ENCODE measurements at places on chromosomes 2 and 18.
A peak's percentile ranks its signal among the peaks of the same experiment; 100 is the strongest.

DNA sequence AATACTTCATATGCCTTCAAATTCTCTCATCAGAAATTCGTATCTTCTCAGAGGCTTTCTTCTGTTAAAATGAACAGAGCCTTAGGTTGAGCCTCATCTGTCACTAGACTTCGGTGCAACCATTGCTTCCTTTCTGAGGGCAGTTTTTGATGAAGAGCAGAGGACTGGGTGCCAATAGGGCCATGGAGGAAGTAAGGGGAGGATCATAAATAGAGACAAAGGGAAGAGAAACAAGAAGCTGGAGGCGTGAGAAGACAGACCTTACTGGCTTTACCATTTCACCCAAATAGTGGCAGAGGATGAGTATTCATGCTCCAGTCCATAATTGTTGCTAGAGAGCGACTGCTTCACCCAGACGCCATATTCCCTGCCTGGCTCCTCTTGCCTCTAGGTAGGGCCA lies 215.6 kb upstream of the PKDCC start:
- H3K27ac ChIP-seq: no peak overlapping the region
- H3K36me3 ChIP-seq: no peaks in the 10 kb centered on the region
- H3K27me3 ChIP-seq: peaks cover 9% of the 10 kb centered on the region

DNA sequence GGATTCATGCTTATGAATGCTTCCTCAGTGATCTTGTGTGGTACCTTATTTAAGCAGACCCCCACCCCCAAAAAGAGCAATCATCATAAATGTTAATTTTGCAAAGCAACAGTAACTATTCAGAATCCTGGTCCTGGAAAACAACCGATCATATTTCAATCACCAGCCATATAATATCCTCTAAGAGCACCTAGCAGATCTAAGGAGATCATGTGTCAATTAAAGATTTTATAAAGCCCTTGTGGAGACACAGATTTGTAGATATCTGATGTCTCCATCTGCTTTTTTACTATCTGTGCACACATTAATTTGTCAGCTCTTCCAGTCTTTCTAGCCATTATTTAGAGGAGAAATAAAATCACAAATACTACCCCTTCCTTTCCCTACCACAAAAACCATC lies 423.7 kb downstream of the TGIF1 start:
- no peaks in the 10 kb centered on the region for H3K36me3 ChIP-seq
- H3K4me1 ChIP-seq: no peaks in the 10 kb centered on the region
- H3K27ac ChIP-seq: no peak overlapping the region
- no peak for DNase-seq

DNA sequence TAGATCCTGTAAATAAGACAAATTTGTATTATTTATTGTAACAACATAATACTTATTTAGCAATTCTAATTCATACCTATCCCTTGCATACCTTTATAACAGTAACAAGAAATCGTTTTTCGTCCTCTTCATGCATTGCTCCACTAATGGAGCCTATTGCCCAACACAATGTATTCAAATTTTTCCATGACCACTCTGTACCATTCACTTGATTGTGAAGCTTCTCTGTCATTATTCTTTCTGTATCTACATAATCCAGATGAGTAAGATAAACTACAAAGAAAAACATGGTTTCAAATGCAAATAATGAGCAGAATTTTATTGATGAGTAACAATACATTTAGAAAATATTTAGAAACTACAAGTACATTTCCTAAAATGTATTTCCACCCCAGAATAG lies 21.6 kb upstream of the USP34 start:
- H3K4me1 ChIP-seq: peaks cover 17% of the 10 kb centered on the region
- no peak overlapping the region for H3K27ac ChIP-seq
- no peak overlapping the region for H3K4me3 ChIP-seq
- peaks cover 73% of the 10 kb centered on the region for H3K36me3 ChIP-seq
- H3K27me3 ChIP-seq: no peaks in the 10 kb centered on the region
- DNase-seq: no peak

DNA sequence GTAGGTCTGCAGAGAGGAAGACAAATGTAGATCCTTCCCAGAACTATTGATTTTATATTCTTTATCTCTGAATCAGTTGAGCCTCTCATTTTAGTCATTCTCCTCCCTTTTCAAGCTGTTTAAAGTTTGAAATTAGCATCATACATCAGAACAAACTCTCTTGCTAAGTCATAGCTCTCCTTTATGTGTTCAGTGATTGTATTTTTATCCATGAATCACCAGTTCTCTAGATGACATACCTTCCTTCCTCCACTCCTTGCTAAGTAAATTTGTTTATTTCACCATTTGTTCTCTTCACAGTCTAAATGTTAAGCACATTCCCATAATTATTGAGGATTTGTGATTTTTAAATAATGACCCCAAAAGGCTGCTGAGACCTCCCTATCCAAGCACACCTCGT lies 63.5 kb upstream of the RAPGEF4 start:
- no peaks in the 10 kb centered on the region for H3K36me3 ChIP-seq
- H3K27me3 ChIP-seq: no peaks in the 10 kb centered on the region
- no peak for DNase-seq
- peaks cover 4% of the 10 kb centered on the region for H3K4me1 ChIP-seq

GRCh38 chr18:28984731-28985130 lies 807.8 kb upstream of the CDH2 start:
- no peaks in the 10 kb centered on the region for H3K4me1 ChIP-seq
- no peaks in the 10 kb centered on the region for H3K27me3 ChIP-seq
- no peak overlapping the region for H3K27ac ChIP-seq
- DNase-seq: no peak
- no peaks in the 10 kb centered on the region for H3K36me3 ChIP-seq
- no peak overlapping the region for H3K4me3 ChIP-seq

DNA sequence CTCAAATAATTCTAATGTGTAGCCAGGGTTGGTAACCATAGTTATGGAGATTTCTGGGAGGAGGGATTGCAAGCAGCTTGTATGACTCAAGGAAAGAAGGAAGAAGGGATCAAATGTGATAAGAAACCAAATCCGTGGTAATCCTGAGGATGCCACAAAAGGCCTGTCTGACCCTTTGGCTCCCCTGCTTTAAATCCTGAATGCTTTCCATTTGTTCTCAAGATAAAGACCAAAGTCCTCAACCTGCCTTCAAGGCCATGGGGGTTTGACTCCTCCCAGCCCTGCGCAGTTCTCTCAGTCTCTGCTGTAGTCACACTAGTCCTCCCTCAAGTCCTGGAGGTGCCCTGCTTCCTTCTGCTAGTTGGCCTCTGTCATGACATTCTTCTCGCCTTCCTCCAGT lies 74.0 kb downstream of the SUMO1 start:
- H3K36me3 ChIP-seq: no peaks in the 10 kb centered on the region
- no peaks in the 10 kb centered on the region for H3K4me1 ChIP-seq
- H3K27me3 ChIP-seq: no peaks in the 10 kb centered on the region
- DNase-seq: no peak

DNA sequence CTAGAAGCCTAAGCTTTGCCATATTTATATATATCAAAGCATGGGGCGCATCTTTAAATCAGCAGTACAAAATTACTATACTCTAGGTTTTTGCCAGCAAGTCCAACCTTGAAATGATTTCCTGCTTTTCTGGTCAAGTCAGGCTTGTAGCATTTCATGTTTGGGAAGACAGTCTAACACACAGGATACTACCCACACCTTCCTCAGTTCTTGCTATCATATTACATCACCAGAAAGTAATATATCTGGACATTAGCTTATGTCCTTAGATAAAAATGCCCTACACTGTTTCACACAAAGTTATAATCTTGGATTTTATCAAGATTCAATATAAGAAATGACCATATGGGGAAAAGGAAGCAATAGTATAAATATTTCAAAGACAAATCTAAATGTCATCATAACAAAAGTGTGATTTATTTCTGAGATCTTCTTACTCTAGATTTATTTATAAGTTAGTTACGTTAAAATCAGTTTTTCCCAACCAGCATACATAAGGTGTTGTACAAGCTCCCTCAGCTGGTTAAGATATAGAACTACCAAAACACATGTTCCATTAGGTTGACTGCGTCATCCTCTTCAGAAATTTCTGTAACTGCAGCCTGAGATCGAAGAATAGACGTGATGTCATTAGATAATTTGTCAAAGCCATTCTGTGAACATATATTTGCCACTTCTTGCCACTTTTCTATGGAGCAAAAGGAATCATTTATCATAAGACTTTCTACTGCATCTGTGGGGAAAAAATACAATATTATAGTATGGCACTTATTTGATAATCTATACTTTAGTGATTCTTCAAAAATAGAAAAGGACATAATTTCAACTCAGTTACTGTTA lies 56.6 kb downstream of the CLHC1 start:
- no peak overlapping the region for H3K27ac ChIP-seq
- no peaks in the 10 kb centered on the region for H3K27me3 ChIP-seq
- no peak for DNase-seq
- no peak overlapping the region for H3K4me3 ChIP-seq
- no peaks in the 10 kb centered on the region for H3K4me1 ChIP-seq

DNA sequence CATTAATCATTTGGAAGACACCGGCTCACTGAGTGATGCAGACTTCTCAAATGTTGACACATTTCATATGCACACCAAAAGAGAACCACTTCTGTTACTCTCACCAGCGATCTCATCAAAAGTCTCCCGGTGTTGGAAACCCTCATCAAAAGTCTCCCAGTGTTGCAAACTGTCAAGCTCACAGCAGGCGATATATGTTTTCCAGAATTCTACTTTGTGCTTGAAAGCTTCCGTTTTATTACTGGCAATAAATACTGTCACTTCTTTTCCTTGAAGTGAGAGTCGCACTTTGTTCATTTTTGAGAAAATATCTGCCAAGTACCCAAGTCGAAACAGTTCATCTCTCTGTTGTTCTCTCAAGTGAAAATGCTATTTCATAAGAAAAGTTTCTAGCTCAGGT lies 20.5 kb downstream of the MLPH start:
- DNase-seq: no peak
- H3K4me1 ChIP-seq: no peaks in the 10 kb centered on the region
- no peak overlapping the region for H3K4me3 ChIP-seq
- H3K36me3 ChIP-seq: no peaks in the 10 kb centered on the region
- H3K27ac ChIP-seq: no peak overlapping the region

GRCh38 chr2:96157649-96158553 lies 12.7 kb upstream of the DUSP2 start:
- no peaks in the 10 kb centered on the region for H3K27me3 ChIP-seq
- H3K4me3 ChIP-seq: peak overlapping the region; percentile 4
- H3K4me1 ChIP-seq: peaks cover 58% of the 10 kb centered on the region
- H3K36me3 ChIP-seq: no peaks in the 10 kb centered on the region
- peak; percentile 59 for DNase-seq

- no peaks in the 10 kb centered on the region for H3K36me3 ChIP-seq
- DNase-seq: no peak
- no peaks in the 10 kb centered on the region for H3K27me3 ChIP-seq
- peak overlapping the region; percentile 16 for H3K27ac ChIP-seq
These were observed 73.1 kb upstream of the RMDN2 start for GRCh38 chr2:37851828-37852584.

GRCh38 chr18:45106331-45106774 lies 425.7 kb downstream of the SETBP1 start:
- no peak overlapping the region for H3K27ac ChIP-seq
- no peaks in the 10 kb centered on the region for H3K27me3 ChIP-seq
- DNase-seq: no peak
- H3K4me3 ChIP-seq: no peak overlapping the region
- no peaks in the 10 kb centered on the region for H3K36me3 ChIP-seq
- no peaks in the 10 kb centered on the region for H3K4me1 ChIP-seq

GRCh38 chr2:7037340-7038333 lies 120.4 kb downstream of the RNF144A start:
- DNase-seq: no peak
- H3K4me3 ChIP-seq: no peak overlapping the region
- H3K27me3 ChIP-seq: no peaks in the 10 kb centered on the region
- H3K4me1 ChIP-seq: no peaks in the 10 kb centered on the region
- H3K27ac ChIP-seq: no peak overlapping the region

GRCh38 chr2:25819597-25820039 lies 58.7 kb downstream of the ASXL2 start:
- H3K36me3 ChIP-seq: no peaks in the 10 kb centered on the region
- no peaks in the 10 kb centered on the region for H3K27me3 ChIP-seq
- no peak overlapping the region for H3K27ac ChIP-seq
- H3K4me3 ChIP-seq: no peak overlapping the region
- H3K4me1 ChIP-seq: peaks cover 43% of the 10 kb centered on the region
- DNase-seq: no peak

- H3K27ac ChIP-seq: no peak overlapping the region
- DNase-seq: no peak
- no peaks in the 10 kb centered on the region for H3K4me1 ChIP-seq
- no peaks in the 10 kb centered on the region for H3K27me3 ChIP-seq
These were observed 227.5 kb downstream of the ANKRD30B start for GRCh38 chr18:14975431-14975830.

GRCh38 chr18:11889284-11889683 lies 18.8 kb downstream of the MPPE1 start:
- no peak for DNase-seq
- H3K4me3 ChIP-seq: no peak overlapping the region

GRCh38 chr18:28175150-28175929 lies 1.6 kb downstream of the CDH2 start:
- no peak overlapping the region for H3K27ac ChIP-seq
- no peak for DNase-seq
- no peak overlapping the region for H3K4me3 ChIP-seq
- H3K36me3 ChIP-seq: no peaks in the 10 kb centered on the region
- H3K4me1 ChIP-seq: no peaks in the 10 kb centered on the region

GRCh38 chr2:68646303-68646702 lies 2.9 kb downstream of the PROKR1 start:
- no peak overlapping the region for H3K27ac ChIP-seq
- no peaks in the 10 kb centered on the region for H3K36me3 ChIP-seq
- peaks cover 9% of the 10 kb centered on the region for H3K4me1 ChIP-seq
- no peak for DNase-seq
- no peak overlapping the region for H3K4me3 ChIP-seq

DNA sequence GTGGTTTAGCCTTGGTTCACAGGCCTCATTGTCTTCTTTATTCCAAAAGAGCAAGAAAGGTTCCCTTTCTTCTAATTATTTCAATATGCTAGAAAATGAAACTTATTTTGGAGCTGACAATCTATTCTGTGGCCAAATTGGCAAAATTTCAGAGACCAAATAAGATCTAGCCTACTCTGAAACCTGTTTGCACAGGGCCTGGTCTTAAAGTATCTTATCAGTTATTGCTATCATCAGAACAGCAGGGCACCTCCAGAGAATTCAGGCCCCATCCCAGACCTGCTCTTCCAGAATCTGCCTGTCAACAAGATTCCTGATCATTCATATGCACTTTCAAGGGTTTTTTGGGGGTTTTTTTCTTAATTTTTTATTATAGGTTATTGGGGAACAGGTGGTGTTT lies 198.7 kb downstream of the ANAPC1 start:
- no peaks in the 10 kb centered on the region for H3K36me3 ChIP-seq
- no peaks in the 10 kb centered on the region for H3K4me1 ChIP-seq
- H3K27me3 ChIP-seq: no peaks in the 10 kb centered on the region
- no peak overlapping the region for H3K4me3 ChIP-seq
- H3K27ac ChIP-seq: no peak overlapping the region
- no peak for DNase-seq

- no peaks in the 10 kb centered on the region for H3K27me3 ChIP-seq
- H3K4me3 ChIP-seq: no peak overlapping the region
- H3K27ac ChIP-seq: no peak overlapping the region
- H3K36me3 ChIP-seq: no peaks in the 10 kb centered on the region
- H3K4me1 ChIP-seq: no peaks in the 10 kb centered on the region
- no peak for DNase-seq
These were observed 228.6 kb upstream of the CHST9 start for GRCh38 chr18:27413495-27414401.

Data from CD4-positive, alpha-beta memory T cell (primary cell).